ENCODE measurements at places on chromosomes 12 and 14.

- DNase-seq: no peak
These were observed 12.6 kb downstream of the SETD3 start for GRCh38 chr14:99468081-99468480.

DNA sequence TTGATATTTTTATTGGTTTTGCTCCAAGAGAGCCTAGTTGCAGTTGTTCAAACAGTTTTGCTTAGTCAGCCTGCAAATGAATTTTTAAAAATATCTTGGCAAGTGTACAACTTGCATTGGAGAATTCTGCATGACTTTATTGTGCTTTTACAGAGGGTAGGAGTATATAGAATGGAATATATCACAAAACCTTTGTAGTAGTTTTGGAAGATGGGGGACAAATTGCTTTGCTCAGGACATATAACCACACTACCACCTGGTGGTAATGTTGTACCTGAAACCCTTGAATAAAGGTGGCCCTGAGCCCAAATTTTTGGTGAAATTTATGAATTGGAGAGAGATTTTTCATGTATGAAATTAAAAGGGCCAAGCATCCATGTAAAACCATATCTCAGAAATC is 645.2 kb downstream of the MED13L start:
- DNase-seq: no peak

DNA sequence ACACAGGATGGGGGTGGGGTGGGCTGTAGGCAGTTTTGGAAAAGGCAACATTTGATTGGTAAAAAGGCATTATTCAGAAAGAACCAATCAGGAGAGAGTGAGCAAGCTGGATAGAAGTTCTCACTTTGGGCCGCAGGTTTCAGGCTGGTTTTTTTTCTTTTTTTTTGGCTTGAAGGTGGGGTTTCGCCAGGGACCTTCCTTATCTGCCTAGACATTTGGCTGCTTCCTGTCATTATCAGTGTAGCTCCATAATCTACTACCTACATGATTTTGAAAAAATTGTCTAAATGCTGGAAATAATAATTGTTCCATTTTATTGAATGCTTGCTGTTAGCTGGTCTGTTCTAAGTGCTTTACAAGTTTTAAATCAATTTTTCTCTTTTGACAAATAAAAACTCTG is 649.0 kb downstream of the TMTC2 start:
- DNase-seq: no peak

DNA sequence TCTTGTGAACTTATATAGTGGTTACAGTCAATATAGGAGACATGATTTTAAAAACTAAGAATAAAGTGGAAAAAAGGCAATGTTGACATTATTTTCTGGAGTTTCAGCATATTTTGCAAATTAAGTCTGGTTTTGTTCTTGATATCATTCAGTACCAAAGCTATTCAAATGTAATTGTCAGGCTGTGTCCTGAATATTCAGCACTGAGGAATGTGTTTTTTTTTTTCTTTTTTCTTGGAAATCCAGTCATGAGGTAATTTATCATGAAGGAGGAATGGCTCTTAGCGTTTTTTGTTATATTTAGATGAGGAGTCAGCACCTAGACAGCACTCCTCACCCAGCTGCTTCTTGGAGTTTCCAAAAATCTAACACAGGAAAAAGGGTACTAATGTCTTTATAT is 225.5 kb downstream of the CCDC91 start:
- no peak for DNase-seq

- no peak for DNase-seq
These were observed 206.4 kb downstream of the BCL11B start for GRCh38 chr14:99065551-99065950.

DNA sequence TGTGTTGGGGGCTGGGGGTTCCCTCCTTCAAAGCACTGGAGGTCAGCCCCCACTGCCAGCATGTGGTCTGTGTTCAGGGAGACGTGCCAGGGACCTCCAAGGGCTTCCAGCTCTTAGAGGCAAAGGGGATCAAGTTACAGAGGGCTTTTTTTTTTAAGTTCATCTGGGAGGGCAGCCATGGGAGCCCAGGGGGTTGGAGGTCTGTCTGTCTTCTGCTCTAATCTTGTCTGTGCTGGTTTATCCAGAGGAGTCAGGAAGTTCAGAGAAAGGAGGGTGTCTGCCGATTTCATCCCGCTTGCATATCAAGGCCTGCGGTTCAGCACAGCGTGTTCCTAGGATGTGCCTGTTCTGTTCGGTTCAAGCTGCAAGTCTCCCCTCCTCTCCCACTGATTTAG is 72.2 kb downstream of the TMEM132C start:
- DNase-seq: no peak

- no peak for DNase-seq
These were observed 107.0 kb downstream of the VRK1 start for GRCh38 chr14:96904201-96904600.

DNA sequence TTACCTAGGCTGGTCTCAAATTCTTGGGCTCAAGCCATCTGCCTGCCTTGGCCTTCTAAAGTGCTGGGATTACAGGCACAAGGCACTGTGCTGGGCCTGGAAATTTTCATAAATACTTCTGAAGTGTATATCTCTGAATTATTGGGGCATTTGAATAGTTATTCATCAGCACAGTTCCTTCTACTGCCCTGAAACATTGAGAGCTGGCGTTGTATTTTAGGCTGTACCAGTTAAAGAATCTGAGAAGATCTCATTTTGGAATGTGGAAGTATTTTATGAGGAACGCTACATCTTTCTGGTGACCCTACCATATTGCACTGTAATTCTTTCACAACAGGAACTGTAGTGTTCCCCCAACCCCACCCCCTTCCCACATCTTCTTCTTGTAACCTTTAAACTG is 349.0 kb upstream of the RGS6 start:
- no peak for DNase-seq

- DNase-seq: no peak
These were observed 56.2 kb upstream of the FERMT2 start for GRCh38 chr14:53006931-53007562.

GRCh38 chr12:30622509-30622908 is 73.2 kb downstream of the IPO8 start:
- no peak for DNase-seq

GRCh38 chr12:44589697-44590096 is 286.4 kb downstream of the NELL2 start:
- no peak for DNase-seq

DNA sequence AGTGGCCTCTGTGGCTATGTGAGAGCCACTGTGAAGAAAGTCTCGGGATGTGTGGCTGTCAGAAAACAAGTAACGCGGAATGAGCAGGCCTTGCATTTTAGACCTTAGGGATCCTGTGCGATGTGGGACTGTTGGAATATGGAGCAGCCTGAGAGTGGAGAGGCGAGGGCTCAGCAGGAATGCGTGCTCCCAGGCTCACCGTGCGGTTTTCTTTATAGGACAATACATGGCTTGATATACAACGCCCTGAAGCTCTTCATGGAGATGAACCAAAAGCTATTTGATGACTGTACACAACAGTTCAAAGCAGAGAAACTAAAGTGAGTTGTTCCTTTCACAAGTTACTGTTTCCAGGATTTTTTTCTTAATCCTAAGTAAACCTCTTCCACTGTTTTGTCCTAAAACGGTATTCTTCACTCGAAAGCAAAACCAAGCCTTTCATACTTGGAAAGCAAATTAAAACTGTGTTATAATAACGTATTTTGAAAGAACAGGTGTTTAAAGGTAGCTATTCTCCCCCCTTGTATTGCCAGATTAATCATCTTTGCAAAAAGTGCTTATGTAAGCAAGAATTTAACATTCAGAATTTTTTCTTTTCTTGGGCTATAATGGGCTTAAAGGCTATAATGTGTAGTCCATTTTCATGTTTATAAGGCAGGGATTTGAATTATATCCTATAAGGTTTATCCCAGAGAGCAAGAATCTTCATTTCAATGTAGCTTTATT is 54.8 kb upstream of the DYNC1H1 start:
- DNase-seq: no peak

GRCh38 chr12:76863005-76863670 is 15.7 kb downstream of the CSRP2 start:
- DNase-seq: no peak

DNA sequence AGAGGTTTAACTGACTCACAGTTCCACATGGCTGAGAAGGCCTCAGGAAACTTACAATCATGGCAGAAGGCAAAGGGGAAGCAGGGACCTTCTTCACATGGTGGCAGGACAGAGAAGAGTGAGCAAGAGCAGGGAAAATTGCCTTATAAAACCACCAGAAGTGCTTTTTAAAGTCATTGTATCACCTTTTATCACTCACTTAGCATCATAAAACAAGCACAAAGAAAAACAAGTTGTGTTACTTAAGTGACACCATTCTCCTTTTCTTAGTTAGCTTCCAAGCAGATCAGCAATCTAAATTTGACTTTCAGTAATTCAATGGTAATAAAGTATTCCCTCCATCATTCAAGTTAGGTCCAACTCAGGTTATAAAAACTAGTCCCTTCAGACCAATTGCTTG is 28.5 kb downstream of the OSBPL8 start:
- DNase-seq: no peak

DNA sequence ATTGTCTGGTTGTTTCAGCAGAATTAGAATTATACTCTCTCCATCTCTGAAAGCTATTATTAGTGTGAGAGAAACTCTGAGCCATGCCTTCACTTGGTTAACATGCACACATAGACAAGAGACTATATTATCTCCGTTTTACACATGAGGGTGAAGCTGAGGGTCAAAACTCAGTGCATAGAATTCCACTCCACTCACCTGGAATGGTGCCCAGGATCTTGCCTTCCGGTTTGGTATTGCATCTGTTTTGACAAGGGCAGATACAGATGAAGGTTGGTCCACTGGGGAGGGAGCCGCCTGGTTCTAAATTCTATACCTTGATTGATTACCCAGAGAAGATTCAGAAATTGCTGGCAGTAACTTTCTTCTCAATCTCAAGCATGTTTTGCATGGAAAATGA is 149.5 kb upstream of the PELI2 start:
- no peak for DNase-seq

DNA sequence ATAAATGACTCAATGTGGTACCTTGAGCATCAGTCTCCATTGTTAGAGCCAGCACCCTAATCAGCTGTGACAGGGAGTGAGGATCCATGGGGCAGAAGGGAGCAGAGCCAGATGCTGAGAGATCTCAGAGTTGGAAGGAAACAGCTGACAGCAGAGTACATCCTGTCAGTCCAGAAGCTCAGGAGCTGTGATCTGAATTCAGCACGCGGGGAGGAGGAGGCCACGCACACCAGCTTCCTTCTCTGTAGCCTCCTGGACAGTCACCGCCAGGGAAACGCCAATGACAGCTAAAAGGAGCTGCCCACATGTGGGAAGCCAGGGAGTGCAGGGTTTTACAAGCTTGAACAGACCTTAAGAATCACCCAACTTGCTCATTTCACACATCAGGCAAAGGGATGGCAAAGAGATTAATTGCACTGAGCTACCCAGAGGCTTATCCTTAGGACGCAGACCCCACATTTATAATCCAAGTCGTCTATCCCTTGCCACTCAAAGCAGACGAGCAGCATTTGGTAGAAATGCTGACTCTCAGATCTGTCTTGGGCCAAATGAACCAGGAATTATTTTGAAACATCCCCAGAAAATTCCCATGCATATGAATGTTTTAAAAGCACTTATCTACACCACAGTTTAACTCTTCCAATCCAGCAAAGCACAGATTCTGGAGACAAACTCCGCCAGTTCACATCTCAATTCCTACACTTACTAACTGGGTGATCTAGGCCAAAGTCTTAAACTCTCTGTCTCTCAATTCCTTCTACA is 322.6 kb upstream of the TMTC1 start:
- no peak for DNase-seq

DNA sequence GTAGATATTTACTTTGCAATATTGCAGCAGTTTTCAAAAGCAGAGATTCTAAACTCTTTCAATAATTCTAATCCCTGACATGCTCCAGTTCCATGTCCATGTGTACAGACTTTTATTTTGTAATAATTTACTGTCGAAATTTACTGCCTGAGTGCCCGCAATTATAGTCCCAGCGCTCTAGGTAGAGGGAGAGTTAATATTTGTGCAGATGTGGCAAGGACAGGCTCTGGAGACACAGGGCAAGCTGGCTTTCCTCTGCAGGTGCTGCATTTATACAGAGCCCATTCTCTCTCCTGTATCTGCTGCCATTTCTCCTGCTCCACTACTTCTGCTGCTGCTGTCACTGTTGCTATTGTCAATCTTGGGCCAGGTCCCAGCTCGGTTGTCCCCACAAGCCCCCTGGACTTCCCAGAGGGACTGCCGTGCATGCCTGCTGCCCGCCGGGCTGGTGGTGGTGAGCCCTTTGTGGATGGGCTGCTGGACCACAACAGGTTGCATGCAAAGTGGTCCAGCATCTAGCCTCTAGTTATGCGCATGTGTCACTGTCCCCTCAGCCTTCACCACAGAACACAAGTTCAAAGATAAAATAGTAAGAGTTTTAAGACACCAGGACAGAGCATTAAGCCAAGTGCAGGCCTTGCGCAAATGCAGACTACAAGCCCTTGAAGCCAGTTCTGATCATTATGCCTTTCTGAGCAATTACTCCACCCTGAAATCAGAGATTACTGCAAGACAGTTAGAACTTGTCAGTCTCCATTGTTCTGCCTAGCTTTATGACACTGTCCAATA is 40.8 kb upstream of the CSRP2 start:
- no peak for DNase-seq

GRCh38 chr12:93702707-93703315 is 25.6 kb downstream of the CRADD start:
- no peak for DNase-seq

- DNase-seq: no peak
These were observed 52.8 kb downstream of the KCNK13 start for GRCh38 chr14:90114554-90114953.

GRCh38 chr12:99600388-99600787 is 47.2 kb upstream of the GARIN6 start:
- no peak for DNase-seq

- DNase-seq: no peak
These were observed 60.6 kb upstream of the GTF2A1 start for GRCh38 chr14:81281332-81281731.

GRCh38 chr14:93892923-93893558 is 34.1 kb upstream of the FAM181A start:
- DNase-seq: peak; percentile 83

DNA sequence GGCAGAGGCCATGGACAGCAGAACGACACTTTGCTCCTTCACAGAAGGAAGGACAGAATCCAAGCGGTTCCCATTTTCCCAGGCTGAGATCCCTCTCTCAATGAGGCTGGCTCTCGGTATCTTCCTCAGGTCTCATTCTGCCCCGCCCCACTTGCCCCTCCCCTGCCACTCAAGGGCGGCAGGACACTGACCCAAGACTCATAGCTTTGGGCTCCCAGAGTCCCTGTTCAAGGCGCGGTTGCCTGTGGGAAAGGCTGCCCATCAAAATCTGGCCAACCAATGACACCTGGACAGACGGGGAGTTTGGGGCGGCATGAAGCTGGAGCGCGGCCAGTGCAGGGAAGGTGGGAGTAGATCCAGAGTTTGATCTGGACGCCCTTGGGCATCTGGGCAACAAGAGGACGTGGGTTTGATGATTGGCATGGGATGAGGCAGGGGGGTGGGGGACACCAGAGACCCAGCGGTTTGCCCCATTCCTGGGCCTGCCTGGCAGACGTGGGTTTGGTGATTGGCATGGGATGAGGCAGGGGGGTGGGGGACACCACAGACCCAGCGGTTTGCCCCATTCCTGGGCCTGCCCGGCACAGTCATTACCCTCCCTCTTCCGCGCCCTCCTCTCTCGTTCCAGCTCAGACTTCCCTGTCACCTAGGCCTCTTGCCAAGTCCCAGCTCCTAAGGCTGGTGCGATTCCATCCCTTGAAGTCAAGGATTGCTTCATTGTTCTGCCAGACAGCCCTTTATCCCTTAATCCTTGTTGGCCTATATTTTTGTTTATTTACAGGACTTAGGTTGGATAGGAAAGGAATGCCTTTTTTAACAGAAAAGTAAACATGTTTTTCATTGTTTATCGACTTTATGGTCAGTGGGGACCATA is 92.1 kb downstream of the NINJ2 start:
- no peak for DNase-seq
